Pericardium fibroblast (primary cell): ENCODE measurements at places on chromosomes 4 and X. TPM values are rescaled to one million over a fixed set of nuclear protein-coding genes. Genes with fewer than 3 reads are reported as not detected.

ARHGAP4 gene
- total RNA-seq, result 0.58 and 4.5 TPM in 2 replicates

CYBB gene
- 0.12 TPM in 1 of 2 replicates, not detected in the other for total RNA-seq

FAM47A gene
- not detected in 2 replicates for total RNA-seq

NEUROG2 gene
- total RNA-seq, result not detected in 2 replicates

KANTR gene
- total RNA-seq, result 2.0 and 3.9 TPM in 2 replicates
